ENCODE measurements at places on chromosomes 2 and 18.

DNA sequence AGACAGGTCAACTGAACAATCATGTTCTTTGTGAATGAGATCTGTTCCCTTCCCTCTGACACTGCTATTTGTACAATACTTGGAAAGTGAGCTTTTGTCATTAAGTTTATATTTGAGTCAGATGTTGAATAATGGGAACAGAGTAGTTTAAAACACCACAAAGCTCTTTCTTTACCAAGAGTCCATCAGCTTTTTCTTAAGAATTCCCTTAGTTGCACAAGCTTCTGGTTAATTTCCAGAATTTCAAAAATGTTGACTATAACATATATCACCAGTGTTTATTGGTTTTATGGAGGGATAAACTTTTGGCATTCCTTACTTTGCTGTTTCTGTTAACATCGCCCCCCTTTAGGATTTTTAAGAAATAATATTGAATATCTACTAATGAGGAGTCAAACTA lies 403.7 kb downstream of the CCDC85A start:
- no peak for DNase-seq

DNA sequence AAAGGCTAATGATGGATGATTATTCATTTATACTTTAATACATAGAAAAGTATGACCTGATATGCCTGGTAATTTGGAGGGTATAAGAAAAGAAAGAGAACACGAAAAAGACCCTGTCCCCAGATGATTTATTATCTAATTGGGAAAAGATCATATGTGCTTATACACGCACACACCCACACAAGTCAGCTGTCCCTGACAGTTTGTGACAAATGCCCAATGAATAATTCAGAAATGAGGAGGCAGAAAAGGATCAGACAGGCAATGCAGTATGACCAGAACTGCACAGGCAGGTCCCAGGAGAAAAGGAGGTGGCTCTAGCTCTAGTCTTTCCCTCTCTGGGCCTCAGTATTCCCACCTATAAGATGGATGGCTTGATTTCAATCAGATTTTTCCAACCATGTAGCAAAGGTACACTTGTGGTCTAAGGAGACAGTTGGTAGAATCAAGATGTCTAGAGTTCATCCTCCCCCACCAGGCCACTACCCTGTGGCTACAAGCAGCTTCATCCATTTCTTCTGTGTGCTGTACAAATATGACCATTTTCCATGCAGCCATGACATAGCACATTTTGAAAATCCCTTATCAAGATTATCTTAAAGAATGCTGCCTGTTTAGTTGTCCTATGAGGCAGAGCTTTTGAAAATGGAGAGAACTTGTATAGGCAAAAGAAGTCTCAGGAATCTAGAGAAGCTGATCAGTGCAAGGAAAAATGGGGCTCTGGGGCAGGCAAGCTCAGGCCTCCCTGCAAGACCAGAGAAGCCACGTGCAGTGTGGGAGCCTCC lies 19.7 kb downstream of the CYRIA start:
- no peak for DNase-seq

DNA sequence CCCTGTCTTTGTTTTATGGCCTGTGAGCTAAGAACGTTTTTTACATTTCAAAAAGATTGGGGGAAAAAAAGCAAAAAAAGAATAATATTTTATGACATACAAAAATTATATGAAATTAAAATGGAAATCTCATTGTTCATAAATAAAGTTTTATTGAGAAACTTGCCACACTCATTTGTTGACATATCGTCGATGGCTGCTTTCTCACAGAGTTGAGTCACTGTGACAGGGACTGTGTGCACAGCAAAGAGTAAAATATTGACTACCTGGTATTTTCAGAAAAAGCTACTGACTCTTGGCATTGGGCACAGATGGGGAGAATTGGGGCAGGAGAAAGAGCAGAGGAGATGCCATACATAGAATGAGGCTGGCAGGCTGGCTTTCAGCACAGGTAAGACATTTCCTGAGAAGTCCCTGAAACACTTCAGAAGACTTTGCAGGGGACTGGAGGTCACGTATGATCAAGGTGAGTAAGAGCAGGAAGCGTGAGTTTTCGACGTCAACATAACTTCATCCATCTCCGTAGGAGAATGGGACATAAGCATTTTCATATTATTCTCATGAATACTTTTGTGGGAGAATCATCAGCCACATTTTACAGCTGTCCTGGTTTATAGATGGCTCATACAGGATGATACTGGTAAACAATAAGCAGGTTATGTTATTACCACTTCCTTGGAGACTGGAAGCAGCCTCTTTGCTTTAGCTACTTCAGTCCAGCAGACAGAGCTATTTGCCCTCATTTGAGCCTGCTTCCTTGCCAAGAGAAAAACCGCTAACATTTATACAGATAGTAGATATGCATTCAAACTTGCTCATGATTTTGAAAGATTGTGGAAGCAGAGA lies 32.5 kb upstream of the PUM2 start:
- DNase-seq, result no peak

- no peak for DNase-seq
Observed at GRCh38 chr2:239116456-239117246, 268.8 kb downstream of the TWIST2 start.

- DNase-seq, result no peak
Observed at GRCh38 chr18:45317948-45318640, 297.2 kb upstream of the SLC14A2 start.

DNA sequence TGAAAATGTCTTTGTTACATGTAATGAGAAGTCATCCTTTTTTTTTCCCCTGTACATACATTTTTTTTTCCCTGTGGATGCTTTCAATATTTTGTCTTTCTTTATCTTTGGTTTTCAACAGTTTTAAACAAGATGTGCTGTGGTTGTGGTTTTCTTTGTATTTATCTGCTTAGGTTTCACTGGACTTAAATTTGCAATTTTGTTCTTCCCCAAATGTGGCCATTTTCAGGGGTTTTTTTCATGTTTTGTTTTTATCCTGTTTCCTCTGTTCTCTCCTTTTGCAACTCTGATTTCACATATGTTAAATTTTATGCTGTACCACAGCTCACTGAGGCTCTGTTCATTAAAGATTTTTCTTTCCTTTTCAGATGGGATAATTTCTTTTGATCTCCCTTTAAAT lies 41.7 kb downstream of the GALNT1 start:
- no peak for DNase-seq

- DNase-seq, result no peak
Observed at GRCh38 chr2:154794406-154794805, 95.9 kb downstream of the KCNJ3 start.

DNA sequence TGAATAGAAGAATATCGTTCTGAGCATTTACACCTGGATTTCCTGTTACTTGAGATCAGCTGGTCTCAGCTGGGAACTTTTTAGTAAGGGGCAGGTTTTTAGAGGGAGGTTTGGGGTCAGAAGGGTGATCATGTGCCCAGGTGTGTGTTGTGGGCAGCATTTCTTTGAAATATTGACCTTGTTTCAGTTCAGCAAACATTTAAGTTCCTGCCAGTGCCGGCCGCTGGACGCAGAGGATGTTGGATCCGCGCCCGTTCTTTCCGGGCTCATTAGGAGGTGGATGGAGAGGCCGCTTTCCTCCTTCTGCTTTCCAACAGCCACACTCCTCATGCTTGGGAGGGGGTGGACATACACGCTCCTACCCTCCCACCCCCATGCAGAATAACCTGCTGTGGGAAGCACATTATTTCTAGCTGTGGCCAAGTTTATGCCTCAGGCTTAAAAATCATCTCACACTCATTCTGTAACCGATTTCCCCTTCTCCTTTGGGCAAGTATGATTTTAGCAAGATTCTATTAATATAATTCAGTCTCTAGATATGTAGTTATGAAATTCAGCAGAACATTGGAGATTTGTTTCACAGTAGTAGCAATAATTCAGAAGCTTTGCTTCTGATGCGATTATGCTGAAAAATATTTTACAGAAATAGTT lies 131.4 kb downstream of the ZNF236 start:
- DNase-seq, result no peak
